ENCODE measurements at places on chromosomes 16 and 17. TPM values are rescaled to one million over a fixed set of nuclear protein-coding genes. Genes with fewer than 3 reads are reported as not detected.
A peak's percentile ranks its signal among the peaks of the same experiment; 100 is the strongest.

- no peaks in the 10 kb centered on the region for H3K4me1 ChIP-seq
- no peaks in the 10 kb centered on the region for H3K36me3 ChIP-seq
- no peak overlapping the region for H3K27ac ChIP-seq
- no peak for DNase-seq
Measured at GRCh38 chr16:86777381-86777946, 199.1 kb downstream of the FOXL1 start.

DNA sequence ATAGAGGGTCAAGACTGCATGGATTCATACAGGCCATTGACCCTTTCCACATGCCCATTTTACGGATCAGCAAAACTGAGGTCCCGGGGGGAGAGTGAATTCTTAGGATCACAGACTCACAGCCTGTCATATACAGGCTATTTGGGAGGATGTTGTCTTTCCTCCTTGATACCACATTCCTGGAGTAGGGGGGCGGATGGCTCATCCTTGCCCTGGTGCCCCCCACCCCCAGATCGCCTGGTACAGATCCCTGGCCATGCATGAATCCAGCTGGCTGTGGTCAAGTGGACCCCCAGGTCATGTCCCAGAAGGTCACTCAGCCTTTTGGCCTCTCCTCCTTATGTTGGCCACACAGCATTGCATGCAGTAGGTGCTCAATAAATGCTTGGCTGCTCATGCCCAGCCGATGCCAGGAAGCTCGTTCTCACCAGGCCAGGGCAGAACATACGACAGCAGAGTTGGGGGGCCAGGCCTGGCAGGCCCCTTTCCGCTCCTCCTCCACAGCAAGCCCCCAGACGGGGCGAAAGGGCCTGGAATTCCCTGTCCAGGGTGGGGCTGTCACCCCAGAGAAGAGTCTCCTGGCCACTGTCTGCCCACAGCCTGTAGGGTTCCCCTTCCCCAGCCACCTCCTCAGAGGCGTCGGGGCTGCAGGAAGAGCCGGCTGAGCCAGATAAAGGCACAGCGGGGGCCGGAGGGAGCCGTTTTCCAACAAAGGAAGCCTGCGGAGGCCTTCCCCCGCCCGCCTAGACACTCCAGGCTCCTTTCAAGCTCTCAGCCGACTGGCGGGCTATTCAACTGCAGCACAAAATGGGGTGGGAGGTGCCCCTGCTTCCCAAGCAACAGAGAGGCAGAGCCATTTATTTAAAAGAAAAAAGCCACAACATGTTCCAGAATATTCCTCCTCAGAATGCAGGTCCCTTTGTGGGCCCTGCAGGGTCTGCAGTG, 215.7 kb upstream of the CIBAR2 start:
- no peak overlapping the region for H3K4me3 ChIP-seq
- no peaks in the 10 kb centered on the region for H3K36me3 ChIP-seq
- no peak overlapping the region for H3K27ac ChIP-seq

DNA sequence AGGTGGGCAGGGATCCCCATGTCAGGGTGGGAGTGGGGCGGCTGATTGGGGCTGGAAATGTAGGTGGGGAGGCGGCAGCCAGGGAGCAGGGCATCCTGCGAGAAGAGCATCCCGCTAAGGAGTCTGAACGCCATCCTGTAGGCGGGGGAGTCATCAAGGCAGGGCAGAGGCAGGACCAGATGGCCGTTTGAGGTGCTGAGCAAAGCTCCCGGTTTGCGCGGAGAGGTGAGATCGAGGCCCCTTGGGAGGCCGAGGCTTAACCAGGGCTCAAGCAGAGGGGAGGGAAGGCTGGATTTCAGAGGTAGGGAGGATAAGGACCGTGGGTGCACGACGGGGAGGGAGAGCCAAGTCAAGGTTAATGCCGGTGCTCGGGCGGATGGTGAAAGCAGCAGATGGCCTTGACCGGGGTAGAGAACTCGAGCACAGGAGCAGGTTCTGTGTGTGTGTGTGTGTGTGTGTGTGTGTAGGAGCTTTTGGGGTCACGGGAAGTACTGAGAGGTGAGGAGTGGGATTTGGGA, 472 bp upstream of the NME2 start:
- no peaks in the 10 kb centered on the region for H3K36me3 ChIP-seq
- peak overlapping the region; percentile 94 for H3K27ac ChIP-seq
- H3K4me3 ChIP-seq: no peak overlapping the region
- H3K27me3 ChIP-seq: no peaks in the 10 kb centered on the region

DNA sequence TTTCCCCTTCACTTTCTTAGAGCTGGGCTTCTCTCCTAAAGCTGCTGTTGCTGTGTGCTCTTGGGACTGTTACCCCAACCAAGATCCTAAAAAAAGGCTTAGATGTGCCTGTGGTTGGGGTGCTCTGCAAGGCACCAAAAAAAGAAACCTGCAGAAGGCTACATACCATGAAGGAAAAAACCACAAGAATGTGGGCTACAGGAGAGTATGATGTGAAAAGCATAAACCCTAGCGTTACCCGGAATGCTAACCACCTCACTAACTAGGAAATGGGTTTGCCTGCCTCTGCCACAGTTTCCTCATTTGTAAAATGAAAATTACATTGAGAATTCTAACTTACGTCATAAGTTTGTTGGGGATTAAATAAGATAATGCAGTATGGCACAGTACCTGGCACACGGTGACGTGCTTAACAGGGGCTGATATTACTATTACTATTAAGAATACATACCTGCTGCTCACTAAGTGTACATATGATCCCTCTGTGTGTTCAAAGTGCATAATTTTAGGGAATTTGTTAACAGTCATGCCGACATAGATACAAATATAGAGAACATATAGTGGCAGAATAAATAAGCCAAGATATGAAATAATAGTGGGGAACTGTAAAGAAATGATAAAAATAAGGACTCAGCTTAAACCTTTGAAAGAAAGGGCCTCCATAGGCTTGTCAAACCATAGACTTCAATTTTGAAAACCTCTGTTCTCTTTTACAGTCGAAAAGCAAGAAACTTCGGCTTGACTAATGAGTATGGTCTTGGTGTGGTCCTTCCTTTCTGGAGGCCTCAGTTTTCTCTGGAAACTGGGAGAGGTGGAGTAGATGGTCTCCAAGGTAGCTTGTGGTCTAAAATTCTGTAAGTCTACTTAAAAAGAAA, 177.8 kb upstream of the TBX2 start:
- no peaks in the 10 kb centered on the region for H3K27me3 ChIP-seq
- no peak for DNase-seq
- H3K4me3 ChIP-seq: no peak overlapping the region
- no peaks in the 10 kb centered on the region for H3K36me3 ChIP-seq
- no peaks in the 10 kb centered on the region for H3K4me1 ChIP-seq

Gene OSBPL7
- polyA plus RNA-seq: 2.0 TPM

DNA sequence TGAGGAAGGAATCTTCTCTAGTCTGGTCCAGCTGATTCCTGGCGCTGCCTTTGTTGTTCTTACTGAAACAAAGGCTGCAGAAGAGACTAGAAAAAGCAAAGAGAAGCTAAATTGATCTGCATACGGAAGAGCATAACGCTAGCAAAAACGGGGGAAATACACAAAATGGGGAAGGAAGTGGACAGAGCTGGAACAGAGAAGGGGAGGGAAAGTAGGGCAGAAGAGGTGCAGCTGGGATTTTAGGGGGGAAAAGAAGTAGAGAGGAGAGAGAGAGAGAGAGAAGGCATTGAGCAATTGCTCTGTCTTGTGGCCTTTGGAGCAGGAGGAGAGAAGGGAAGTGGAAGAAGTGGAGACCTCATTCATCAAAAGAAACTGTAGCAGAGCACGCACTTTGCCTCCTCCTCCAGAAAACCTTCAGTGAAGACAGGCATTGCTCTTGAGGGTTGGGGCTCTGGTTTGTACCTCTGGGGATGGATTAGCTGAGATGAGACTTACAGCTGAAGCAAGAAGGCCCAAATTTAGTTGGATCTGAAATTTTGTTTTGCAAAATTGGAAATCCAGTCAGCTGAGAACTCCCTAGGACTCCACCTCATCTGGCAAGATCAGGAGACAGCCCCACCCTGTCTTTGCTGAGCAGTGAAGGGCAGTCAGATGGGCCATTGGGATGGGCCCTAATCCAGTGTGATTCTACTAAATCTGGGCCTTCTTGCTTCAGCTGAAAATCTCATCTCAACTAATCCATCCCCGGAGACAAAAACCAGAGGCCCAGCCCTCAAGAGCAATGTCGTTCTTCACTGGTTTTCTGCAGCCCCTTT, 55.8 kb downstream of the CDRT4 start:
- no peak overlapping the region for H3K4me3 ChIP-seq
- no peaks in the 10 kb centered on the region for H3K36me3 ChIP-seq
- peaks cover 6% of the 10 kb centered on the region for H3K4me1 ChIP-seq
- no peaks in the 10 kb centered on the region for H3K27me3 ChIP-seq
- no peak for DNase-seq

DNA sequence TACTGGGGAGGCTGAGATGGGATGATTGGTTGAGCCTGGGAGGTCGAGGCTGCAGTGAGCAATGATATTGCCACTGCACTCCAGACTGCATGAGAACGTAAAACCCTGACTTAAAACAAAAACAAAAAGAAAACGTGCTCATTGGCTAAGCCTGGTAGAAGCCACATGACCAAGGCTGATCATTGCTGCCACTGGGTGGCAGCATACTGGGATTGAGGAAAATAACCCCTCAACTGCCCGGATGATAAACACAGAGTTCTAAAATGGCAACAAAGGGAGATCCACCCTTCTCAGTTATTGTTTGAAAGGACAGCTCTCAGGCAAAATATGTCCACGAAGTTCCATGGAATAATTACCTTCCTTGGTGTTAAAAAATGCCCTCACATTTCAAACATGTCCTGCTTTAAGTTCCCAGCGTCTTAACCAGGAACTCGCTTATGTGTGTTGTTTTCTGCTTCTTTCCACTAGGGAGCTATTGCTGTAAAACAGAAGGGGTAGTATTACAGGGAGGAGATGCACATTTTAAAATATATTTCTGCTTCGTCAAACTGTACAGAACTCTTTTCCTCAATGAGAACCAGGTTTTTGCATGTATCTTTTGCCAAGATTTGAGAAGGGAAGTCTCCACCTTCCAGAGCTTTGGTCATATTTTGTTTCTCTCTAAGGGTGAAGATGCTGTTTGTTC, 675.3 kb downstream of the MAF start:
- H3K4me1 ChIP-seq: no peaks in the 10 kb centered on the region
- H3K4me3 ChIP-seq: no peak overlapping the region

DNA sequence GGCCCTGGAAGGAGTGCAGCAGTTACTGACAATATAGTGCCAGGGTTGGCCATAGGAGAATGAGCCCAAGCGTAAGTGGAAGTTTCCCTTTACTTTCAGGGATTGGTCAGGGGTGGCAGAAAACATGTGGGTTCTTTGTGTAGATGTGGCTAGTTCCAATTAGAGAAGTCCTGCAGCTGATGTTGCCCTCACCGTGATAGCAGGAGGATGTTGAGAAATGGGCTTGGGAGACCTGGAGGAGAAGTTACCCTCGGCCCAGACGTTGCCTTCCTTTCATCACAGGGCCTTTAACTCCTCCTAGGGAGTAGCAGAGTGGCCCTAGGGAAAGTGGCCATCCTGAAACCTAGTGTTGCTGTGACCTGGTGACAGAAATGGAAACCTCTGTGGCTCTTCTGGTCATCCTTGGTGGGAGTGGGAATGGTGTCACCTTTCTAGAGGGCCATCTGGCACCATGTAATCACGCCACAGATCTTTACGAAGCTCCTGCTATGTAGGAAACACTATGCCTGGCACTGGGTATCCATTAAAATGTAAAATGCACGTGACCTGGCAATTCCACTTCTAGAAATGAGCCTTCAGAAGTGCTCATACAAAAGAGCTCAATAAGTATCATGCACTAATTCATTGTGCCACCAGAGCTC, 6.7 kb downstream of the TMEM92 start:
- H3K36me3 ChIP-seq: no peaks in the 10 kb centered on the region
- peaks cover 13% of the 10 kb centered on the region for H3K27me3 ChIP-seq
- no peak overlapping the region for H3K27ac ChIP-seq
- DNase-seq: no peak

DNA sequence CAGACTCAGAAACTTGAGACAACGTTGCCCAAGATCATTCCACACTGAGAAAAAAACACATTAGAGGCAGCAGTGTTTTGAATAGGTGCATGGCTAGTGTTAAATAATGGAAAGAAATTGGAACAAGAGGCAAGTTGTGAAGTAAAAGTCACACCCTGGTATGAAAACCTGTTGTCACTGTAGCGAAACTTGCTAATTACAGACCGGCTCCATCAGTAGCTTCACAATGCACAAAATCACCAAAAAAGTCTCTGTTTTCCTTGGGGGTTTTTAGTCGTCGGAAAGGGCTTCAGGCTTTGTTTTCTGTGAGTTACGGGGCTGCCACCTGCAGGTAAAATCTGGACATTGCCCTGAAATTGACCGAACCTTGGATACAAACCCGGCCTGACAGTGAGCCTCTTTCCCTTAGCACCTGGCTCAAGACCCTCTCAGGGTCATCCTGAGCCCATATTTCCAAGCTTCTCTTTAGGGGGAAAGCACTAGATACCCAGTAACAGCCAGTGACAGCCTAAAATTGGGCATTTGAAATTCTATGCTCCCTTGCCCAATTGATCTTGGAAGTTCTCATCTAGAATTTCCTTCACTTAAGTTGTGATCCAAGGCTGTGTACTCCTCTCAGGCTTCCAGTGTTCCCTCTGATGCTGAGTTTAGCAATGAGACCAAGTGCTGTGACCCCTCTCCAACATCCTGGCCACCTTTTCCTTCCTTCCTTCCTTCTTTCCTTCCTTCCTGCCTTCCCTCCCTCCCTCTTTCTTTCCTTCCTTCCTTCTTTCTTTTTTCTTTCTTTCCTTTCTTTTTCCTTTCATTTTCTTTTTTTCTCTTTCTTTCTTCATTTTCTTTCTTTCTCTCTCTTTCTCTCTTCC, 7.2 kb upstream of the GRB2 start:
- H3K27ac ChIP-seq: no peak overlapping the region
- H3K4me1 ChIP-seq: peaks cover 11% of the 10 kb centered on the region
- H3K4me3 ChIP-seq: peak overlapping the region; percentile 6
- DNase-seq: peak; percentile 71

GRCh38 chr17:62981933-62982332, 15.9 kb downstream of the TANC2 start:
- DNase-seq: no peak
- H3K27me3 ChIP-seq: no peaks in the 10 kb centered on the region
- no peak overlapping the region for H3K4me3 ChIP-seq

- no peak overlapping the region for H3K27ac ChIP-seq
- no peak overlapping the region for H3K4me3 ChIP-seq
- no peak for DNase-seq
- no peaks in the 10 kb centered on the region for H3K4me1 ChIP-seq
Measured at GRCh38 chr16:52497067-52497816, 49.7 kb downstream of the TOX3 start.

DNA sequence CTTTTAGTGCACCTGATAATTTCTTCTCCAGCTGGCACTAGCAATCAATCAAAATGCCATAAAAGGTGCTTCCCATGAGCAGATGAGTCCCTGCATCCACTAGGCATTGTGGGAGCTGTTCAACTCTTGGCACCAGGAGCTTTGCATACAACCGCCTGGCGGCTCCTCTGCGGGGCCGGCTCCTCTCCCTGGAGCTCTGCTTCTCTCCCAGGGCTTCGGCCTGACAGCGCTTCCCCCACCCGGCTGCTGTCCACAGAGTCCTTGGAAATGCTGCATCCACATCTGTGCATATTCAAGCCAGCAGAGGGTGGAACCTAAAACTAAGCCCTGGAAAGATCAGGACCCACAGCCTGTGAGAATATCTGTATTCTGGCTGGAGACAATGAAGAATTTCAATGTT, 62.9 kb downstream of the LMF1 start:
- H3K27me3 ChIP-seq: no peaks in the 10 kb centered on the region
- DNase-seq: no peak
- H3K4me1 ChIP-seq: no peaks in the 10 kb centered on the region
- no peak overlapping the region for H3K4me3 ChIP-seq
- no peak overlapping the region for H3K27ac ChIP-seq
- H3K36me3 ChIP-seq: no peaks in the 10 kb centered on the region

Gene OR3A3
- polyA plus RNA-seq: not detected

Data from adrenal gland (tissue), 19 donors.